ENCODE measurements at places on chromosomes 13 and 19.

- peak; percentile 63 for DNase-seq
Measured at GRCh38 chr19:46840498-46840942, 10.1 kb downstream of the AP2S1 start.

DNA sequence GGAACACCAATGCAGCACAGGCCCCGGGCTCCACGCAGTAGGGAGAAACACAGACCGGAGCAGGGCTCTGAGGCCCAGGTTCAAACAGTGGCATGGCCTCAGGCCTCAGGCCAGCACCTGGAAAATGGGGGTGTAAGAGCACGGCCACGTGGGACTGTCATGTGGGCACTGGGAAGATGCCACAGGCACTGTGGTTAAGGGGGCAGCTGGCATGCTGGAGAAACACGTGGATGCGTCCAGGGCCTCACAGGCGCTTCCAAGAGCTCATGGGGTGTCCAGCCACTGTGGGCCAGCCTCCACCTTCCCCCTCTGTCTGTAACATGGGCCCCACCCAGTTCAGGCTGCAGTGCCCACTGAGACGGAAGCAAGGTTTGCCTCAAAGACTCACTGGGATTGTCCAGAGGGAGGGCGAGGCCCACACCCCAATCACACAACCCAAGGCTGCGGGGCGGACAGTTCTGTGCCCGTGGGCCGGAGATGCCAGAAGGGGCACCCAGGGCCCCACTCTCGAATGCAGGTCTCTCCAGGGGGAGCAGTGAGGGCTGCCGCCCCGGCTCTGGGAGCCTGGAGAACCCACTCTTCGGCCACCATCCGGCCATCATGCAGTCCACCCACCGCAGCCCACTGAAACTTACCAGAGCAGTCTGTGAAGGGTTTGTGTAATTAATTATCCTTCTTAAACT is 6.3 kb upstream of the MBD3 start:
- DNase-seq: no peak

DNA sequence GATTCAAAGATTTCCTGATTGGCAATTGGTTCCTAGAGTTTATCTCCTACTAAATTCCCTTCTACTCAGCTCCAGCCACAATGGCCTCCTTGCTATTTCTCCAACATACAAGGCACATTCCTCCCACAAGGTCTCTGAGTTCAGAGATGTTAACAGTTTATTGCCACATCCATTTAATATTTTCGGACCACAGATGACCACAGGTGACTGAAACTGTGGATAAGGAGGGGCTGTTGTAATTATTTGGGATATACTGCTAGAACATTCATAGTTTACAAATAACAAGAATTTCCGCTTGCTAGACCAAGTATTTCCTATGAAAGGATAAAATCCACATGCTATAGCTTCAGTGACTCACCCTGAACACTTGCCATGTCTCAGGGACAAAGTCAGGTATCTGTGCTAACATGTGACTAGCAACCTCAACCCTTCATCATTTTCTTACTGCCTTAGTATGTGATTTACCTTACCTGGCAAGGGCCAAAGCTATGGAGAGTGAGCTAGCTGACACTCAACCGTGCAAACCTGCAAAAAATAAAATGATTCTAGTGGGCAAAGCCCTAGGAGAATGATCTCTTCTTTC is 117.7 kb downstream of the TBC1D4 start:
- DNase-seq: no peak

- DNase-seq: no peak
Measured at GRCh38 chr19:10624585-10624984, 768 bp upstream of the SLC44A2 start.

- DNase-seq: no peak
Measured at GRCh38 chr13:66996503-66996902, 233.6 kb downstream of the PCDH9 start.

DNA sequence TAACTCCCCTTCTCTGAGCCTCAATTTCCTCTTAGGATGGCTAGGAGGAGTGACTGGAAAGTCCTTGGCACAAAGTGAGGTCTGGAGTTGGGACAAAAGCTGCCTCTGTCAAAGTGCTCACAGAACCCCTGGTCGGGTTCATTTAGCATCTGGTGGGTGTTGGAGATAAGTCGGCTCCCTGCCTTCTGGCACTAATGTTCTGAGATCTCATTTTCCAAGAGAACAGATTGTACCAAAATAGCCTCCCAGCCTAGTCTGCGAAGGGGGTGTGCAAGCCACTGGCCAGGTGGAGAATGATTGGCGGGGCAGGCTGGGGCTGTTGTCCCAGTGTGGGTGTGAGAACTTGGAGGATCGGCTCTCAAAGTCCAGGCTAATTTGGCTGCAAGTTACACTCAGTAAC is 20.7 kb upstream of the NWD1 start:
- no peak for DNase-seq

DNA sequence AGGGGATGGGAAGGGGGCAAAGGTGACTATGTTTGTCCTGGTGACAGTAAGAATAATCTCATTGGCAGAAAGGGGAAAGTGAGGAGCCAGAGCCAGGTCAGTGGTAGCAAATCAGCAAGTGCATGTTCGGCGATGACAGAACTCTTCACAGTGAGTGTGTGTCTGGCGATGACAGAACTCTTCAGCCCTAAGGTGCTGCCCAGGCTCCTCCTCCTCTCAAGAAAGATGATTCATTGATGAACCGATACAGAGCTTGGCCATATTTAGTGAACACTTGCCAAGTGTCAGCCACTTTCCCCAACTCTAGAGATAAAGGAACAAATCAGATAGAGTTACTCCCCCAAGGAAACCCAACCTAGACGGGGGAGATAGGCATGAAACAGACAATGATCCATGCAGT is 199.3 kb upstream of the UBL3 start:
- DNase-seq: no peak

DNA sequence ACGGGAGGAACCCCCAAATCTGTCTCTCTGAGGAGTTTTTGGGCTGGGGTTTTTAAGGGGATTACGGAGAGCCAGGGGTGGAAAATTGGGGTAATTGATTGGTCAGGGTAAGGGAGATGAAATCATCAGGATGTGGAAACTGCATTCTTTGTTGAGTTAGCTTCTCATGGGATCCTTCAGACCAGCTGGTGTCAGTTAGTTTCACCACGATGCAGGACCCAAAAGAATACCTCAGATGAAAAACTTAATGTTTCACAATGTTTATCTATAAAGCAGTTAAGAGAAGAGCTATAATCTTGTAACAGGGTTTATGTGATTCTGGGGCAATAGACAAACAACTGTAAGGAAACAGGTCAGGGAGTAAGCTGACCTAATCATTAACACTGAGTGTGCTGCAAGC is 230.8 kb downstream of the POU4F1 start:
- DNase-seq: no peak

DNA sequence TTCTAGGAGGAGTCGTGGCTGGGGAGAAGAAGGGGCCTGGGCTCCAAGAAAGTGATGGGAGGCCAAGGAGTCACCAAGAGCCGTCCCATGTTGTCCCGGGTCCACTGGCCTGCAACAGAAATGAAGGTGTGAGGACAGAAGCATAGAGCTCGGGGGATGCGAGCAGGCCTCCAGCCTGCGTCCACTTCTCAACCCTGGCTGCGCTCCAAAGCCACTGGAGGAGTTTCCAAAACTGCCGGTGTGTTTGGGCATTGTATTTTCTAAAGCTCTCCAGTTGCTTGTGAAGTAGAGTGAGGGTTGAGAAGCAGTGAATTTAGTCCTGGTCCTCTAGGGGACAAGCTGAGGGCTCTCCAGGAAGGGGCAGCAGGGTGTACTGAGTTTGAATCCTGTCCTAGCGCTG is 13.0 kb downstream of the FFAR2 start:
- no peak for DNase-seq

GRCh38 chr19:29724102-29724641 is 9.1 kb upstream of the C19orf12 start:
- no peak for DNase-seq

GRCh38 chr13:101706651-101707050 is 254.2 kb downstream of the ITGBL1 start:
- DNase-seq: no peak

DNA sequence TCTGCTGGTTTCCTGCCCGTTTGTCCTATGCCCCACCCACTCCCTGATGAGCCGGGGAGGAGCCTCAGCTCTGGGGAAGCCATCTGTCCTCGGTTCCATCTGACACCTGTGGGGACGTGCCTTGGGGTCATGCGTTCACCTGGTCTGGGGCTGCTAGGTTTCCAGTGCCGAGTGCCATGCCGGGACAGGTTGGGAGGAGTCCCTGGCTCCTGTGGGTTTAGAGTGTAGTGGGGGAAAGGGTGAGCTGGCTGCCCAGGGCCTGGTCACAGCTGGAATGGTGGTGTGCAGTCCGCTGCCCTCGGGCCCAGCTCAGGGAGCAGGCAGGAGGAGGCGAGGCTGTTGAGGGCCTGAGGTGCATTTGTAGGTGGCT is 2.5 kb downstream of the KDM4B start:
- no peak for DNase-seq

DNA sequence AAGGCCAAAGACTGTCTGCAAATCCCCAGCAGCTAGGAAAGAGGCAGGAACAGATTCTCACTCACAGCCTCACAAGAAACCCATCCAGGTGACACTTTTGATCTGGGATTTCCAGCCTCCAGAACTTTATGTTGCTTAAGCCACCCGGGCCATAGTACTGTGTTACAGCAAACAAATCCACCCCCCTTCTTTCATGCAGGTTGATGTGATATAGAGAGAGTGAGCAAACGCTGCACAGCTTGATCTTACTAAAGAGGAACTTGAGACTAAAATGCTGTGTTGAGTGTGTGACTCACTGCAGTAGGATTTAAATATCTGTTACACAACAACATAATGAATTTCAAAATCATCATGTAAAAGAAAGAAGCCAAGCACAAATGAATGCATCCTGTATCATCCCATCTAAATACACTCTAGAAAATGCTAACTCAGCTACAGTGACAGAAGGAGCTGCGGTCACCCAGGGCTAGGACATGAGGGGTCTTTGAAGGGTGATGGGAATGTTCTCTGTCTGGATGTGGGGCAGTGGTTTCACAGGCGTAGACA is 32.2 kb downstream of the RCBTB2 start:
- DNase-seq: no peak

DNA sequence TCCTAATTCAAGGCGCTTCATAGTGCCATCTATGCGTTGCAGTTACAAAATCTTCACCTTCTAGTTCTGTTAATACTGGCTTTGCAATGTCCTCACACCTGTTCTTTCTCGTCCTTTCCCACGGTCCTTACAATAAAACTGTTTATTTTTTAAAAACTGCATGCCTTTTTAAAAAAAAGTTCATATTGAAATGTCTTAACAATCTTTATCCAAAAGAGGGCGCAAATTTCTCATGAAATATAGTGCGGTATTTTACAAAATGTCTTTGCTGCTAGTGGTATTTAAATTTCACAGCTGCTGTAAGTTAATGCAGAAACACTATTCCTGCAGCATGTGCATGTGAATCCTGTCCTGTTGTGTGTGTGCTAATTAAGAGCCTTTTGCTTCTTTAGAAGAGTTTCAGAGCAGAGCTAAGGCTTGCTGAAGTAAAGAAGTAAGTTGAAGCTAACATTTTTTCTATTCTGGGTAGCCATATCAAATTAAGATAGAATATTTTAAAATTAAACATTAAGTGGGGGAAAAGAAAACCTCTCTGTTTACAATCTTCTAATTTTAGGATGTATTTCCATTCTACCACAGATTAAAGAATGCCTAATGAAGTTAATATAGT is 15.8 kb upstream of the CLDN10 start:
- DNase-seq: no peak

GRCh38 chr19:16016226-16017137 is 59.8 kb upstream of the TPM4 start:
- no peak for DNase-seq

DNA sequence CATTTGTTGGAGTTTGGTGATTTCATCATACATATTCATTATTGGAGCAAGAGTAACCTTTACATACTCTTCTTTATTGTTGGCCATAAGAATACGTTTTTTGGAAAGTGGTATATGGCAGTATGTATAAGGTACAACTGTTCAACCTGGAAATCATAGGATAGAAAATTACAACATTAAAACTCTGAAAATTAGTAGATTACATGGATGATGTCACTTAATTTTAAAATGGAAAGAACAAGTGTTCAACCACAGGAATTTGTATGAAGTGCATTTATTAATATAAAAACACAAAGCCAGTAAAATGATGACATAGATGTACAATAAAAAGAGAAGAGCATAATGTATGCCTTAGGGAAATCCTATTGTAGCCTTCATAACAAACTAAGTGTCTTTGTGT is 7.3 kb upstream of the ZNF155 start:
- no peak for DNase-seq

DNA sequence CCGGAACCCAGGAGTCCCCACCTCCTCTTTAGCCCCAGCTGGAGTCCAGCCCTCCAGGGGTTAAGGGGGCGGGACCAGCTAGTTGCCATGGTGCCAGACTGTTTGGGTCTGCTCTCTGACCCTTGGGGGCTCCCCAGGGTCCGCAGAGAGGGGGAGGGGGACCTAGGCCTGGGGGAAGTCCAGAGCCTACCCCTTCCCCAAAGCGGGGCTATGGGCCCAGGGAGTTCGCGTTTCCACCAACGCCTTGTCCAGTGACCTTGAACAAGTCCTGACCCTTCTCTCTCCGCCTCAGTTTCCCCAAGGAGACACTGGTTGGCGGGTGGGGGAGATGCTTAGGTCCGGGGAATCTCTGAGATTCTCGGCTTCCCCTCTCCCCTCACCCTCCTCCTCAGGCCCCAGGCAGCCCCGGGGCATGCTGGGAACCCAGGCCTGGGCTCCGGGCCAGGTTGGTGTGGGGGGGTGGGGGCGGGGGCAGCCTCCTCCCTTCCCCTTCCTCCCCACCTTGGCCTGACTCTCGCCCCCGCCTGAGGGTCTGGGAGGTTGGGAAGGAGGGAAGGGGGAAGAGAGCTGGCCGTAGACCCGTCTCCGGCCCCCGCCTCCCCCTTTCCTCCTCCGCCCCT is 2.6 kb upstream of the SPACA6 start:
- DNase-seq: peak; percentile 86

DNA sequence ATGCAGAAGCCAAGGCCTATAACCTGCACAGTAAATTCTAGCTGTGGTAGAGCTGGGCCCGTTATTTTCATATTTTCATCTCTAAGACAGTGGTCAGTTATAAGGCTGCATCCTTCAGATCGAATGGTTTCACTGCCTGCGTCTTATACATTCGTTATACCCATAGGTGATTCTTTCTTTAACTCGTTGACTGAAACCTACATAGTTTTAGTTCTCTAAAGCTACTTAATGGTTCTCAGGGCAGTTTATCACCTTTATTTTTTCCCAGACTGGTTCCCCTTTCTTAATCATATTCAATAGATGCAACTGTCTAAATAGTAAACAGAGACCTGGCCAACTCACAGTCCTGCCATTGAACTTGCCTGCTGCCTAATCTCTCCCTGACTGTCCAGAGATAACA is 615.3 kb upstream of the SLITRK1 start:
- no peak for DNase-seq

DNA sequence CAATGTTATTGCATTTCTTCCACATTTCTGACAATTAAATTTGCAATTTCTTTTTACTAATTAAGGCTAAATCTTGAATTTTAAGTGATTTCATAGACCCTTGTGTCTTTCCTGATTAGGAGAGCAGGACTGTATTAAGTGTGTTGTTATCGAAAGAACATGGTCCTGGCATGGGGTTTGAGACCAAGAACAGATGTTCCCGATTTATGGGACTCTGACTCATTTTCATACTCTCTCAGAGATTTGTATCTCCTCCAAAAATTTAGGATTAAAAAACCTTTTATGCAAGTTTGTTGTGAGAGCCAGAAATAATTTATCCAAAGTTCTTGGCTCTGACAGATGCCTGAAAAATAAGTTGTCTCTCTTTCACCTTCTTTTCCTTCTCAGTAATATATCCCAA is 589.3 kb upstream of the ARGLU1 start:
- no peak for DNase-seq

GRCh38 chr19:15184776-15185175 is 16.0 kb downstream of the NOTCH3 start:
- DNase-seq: no peak

- DNase-seq: no peak
Measured at GRCh38 chr13:72125561-72125960, 258.6 kb upstream of the DACH1 start.

- DNase-seq: no peak
Measured at GRCh38 chr13:98641075-98641474, 64.2 kb upstream of the STK24 start.
